ENCODE measurements at places on chromosomes 7 and 10.

DNA sequence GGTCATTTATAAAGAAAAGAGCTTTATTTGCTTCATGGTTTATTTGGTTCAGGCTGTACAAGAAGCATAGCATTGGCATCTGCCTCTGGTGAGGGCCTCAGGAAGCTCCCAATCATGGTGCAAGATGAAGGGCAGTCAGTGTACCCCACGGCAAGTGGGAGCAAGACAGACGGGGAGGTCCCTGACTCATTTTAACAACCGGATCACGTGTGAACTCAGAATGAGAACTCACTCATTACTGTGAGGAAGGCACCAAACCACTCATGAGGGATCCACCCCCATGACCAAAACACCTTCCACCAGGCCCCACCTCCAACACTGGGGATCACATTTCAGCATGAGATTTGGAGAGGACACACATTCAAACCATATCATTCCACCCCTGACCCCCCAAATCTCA, 15.7 kb upstream of the CRYGN start:
- no peak for DNase-seq

GRCh38 chr10:46235705-46236545, 50.9 kb upstream of the ANTXRL start:
- no peak for DNase-seq

GRCh38 chr10:88253622-88254021, 329.5 kb downstream of the RNLS start:
- no peak for DNase-seq

- DNase-seq = peak; percentile 59
Observed at GRCh38 chr7:75962607-75963380, 31.6 kb downstream of the TMEM120A start.

DNA sequence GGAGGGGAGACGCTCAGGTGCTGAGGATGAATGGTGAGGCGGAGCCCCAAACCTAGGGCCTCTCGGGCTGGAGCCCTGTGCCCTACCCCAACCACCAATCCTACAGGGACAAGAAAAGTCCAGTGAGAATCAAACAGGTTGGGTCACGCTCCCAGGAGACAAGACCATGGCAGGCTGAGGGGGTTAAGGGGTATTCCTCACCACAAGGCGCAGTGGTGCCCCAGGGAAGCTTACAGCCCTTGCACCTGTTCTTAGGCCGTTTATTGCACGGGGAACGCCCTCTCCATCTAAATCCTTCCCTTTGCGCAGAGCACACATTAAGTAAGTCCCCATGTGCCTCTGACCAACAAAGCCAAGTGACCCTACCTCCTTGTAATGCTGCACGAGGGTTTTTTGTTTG, 3.5 kb downstream of the FZD9 start:
- no peak for DNase-seq

DNA sequence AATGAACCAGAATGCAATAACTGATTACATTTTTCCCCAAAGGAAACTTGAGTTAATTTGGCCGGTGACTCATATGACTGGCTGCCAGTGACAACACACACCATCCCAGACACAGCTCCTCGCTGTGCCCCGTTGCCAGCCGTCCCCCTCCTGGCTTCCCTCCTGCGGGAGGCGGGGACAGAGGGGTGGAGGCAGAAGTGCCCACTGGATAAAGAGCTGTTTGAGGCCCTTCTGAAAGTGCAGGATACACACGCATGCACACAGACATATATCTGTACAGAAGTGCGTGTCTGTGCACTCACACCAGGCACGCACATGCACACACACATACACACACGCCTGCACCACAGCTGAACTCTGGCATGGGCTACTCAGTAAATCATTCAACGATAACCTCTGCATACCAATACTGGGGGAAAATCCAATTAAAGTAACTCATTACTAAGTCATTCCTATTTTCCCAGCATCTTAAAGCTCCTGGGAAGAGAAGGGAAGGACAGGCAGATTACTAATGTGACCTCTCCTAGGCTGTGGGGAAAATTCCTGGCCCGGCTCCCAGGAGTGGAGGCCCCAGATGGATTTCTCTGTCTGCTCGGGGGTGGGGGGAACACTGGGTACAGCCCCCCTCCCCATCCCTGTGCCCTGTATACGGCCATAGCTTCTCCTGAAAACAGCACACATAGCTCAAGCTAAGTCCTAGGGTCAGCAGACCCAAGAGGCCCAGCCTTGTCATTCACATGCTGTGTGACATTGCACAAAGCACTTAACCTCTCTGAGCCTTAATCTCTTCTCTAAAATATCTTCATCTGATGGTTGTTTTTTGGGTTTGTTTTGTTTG, 52.3 kb upstream of the MYL10 start:
- no peak for DNase-seq

DNA sequence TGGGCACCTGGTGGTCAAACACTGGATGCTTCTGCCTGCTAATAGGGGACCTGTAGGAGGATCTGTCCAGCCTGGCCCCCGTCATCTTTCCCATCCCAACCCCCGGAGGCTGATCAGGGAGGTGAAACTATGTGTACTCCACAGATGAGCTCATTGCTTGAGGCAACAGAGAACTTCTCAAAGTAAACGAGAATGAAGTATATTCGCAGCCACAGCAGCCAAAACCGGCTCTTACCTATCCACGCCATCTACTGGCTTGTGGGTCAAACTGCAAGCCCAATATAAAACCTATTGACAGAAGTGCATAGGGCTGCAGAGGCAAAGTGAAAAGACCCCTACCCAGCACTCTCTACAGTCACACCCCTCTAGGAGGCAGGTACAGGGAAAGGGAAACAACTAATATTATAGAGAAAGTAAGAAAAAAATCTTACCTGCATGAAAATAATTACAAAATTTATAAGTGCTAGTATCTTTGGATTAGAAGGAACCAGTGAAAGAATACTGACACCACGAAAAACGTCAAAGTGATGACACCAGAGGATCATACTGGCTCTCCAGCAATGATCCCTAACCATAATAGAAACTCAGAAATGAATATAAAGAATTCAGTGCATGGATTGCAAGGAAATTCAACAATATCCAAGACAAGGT, 973.5 kb downstream of the ANKRD7 start:
- peak; percentile 69 for DNase-seq

- no peak for DNase-seq
Observed at GRCh38 chr7:112510001-112510742, 29.4 kb downstream of the LSMEM1 start.

- no peak for DNase-seq
Observed at GRCh38 chr7:68187532-68187931, 1190.9 kb downstream of the TYW1 start.

DNA sequence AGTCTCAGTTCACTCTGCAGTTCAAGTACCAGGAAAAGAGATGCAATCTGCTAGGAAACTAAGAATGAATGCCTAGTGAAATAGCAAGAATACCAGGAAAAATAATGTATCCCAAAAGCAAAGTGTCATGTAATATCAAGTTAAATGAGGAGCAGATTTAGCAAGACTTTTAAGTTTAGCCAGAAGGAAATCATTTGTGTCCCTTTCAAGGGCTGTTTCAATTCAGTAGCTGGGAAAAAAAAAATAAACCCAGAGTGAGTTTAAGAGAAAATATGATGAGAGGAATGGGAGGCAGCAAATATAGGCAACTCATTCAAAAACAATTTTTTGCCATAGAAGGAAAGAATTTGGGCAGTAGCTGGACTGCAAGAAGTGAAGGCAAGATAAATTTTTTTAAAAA, 135.8 kb downstream of the DGKB start:
- DNase-seq = no peak

DNA sequence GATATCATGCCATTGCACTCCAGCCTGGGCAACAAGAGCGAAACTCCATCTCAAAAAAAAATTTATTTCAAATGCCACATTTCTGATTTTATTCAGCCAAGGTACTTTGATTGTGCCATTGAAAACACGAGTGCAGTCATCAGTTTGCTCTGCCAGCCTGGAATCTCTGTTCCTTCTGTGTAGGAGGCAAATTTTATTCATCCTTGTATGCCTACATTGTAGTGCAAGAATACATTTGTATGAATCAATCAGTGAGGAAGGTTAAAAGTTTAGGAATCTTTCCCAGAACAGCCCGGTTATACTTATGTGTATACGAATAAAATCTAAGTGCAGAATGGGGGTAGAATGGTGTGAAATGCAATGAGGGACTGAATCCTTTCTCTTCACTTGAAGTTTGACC, 886 bp upstream of the TET1 start:
- no peak for DNase-seq

DNA sequence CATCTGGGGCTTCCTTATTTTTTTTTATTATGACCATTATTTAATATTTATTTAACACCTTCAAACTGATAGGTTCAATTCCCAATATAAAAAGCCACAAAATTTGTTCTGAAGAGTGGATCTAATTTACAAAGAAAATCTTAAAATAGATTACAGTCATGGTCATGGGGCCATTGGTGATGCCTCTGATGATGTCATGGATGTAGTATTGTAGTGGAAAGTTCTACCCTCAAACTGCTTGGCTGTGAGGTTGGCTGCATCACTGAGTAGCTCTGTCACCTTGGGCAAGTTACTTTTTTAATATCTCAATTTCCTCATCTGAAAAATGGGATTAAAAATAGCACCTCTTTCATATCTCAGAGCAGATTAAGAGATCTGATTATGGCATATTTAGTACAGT, 128.5 kb downstream of the DKK1 start:
- no peak for DNase-seq

DNA sequence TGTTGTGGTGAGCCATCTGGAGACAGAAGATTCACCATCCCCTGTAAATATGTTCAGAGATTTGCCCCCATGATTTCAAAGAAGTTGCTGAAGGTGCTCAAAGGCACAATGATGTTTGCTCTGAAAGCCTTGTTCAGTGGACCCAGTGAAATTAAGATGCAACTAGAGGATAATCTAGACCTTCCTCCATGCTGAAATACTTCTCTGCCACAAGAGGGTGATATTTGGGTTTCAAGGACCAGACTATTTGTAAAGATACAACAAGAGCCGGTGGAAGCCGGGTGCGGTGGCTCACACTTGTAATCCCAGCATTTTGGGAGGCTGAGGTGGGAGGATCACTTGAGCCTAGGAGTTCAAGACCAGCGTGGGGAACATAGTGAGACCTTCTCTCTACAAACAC, 13.5 kb upstream of the MSRB2 start:
- no peak for DNase-seq

DNA sequence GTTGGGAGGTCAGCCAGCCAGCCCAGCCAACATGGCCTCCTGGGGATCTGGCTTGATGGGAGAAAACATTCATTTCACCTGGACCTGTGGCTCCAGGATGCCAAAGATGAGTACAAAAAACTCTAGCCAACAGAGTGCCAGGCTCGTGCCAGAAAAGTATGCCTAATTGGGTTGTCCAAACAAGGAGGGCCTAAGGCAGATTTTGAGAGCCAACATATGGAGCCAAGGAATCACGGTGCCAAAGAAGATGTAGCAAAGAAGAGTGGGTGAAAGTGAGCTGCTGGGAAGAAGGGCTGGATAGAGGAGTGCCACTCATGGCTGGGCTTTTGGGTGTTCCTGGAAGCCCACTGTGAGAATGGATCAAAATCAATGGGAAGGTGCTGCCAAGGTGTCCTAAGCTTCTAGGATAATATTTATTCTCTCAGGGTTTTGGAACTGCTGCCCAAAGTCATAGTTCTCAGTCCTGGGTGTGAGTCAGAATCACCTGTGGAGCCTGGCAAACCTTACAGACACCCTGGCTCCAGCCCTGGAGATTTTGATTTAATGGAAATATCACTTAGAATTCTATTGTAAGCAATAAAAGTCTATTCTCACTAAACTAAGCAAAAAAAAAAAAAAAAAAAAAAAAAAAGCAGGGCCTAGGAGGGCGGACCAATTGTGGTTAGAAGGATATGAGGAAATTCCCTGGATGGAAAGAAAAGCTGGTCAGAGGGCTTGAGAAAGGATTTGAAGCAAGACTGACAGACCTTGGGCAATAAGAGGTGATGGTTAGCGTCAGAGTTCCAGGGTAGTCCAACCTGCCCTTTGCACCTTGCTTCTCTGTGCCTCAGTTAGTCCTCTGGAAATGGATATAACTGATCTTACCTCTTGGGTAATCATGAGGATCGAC, 182.2 kb upstream of the PRR15 start:
- DNase-seq = no peak

- no peak for DNase-seq
Observed at GRCh38 chr7:71354716-71355115, 222.8 kb downstream of the GALNT17 start.

DNA sequence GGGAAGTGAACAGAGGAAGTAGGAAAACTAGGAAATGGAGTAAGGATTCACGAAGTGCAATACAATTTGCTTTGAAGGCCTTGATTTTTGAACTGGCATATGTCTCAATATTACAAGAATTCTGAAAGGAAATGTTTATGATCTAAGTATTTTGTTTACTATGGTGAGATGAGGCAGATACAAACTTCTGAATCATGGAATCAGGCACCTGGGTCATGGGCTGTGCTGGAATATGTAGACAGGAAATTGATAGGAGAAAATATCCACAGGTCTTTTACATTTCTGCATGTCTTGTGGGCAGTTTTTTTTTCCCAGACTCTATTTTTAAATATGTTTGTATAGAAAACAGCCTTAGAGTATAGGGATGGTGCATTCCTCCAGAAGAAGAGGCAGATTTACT, 117.1 kb downstream of the PPP1R3A start:
- no peak for DNase-seq

GRCh38 chr10:11595395-11595692, 16.1 kb downstream of the USP6NL start:
- DNase-seq = no peak

DNA sequence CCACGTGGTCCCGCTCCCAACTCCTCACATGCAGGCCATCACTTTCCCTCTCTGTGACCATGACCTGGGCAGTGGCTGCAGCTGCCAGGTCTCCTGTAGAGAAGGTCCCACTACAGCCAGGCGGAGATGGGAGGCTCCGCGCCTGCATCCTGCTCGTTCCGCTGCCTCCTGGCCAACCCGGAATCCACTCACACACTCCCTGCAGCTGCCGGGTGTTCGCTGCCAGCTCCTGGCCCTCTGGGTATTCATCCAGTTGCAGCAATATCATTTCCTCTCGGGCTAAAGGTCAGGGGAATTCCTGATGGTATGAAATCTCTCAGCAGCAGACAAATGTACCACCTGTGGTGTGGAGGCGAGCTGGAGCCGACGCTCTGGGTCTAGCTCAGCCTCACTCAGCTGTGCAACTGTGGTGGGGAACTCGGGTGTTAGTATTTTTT, 65.7 kb downstream of the TLL2 start:
- no peak for DNase-seq

- no peak for DNase-seq
Observed at GRCh38 chr10:130843051-130843653, 468.4 kb downstream of the TCERG1L start.

GRCh38 chr7:107751113-107751512, 7.2 kb downstream of the CBLL1 start:
- DNase-seq = no peak

GRCh38 chr7:114660126-114660486, 245.5 kb downstream of the FOXP2 start:
- DNase-seq = no peak
